ENCODE measurements at places on chromosomes 16 and 17.
A peak's percentile ranks its signal among the peaks of the same experiment; 100 is the strongest.

DNA sequence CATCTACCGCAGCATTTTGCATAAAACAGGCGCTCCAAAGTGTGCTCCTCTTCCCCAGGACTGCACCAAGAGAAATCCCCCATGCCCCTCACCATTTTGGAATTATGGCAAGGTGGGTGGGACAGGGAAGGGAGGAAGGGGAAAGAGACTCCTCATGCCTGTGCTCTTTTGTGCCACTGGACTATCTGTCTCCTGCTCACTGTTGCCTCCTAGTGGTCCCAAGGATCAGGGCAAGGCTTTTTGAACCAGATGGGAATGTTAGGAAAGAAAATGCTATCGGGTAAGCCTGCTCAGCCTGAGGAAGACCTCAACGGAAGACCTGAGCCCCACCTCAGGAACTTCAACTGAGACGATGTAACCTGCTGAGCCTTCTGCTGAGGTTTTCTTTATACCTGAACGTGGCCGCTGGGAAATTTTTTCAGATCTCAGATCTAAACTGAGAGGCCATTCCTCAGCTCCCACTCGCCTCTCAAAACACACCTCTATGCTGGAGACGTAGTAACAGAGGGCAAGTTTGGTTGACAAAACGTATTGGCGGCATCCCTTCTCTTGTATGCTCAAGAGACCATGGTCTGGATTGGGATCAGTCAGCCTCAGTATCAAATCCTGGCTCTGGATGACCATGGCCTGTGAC is 58.3 kb downstream of the SPACA3 start:
- DNase-seq, result no peak

DNA sequence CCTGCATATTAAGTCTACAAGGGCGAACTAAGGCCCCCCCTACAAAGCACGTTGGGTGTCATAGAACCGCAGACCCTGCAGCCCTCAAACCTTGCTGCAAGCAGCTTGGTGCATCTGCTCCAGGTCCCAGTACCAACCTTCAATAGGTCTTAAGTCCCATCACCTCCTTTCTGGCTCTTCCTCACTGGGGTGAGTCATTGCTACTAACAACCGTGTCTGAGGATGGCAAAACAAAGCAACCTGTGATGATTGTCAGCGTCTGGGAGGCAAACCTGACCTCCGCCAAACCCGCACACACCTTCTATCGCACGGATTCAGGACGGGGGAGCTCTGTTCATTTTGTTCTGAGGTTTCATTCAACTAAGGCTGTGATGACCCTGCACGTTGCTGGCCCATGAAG is 138.9 kb downstream of the SLC39A11 start:
- no peak for DNase-seq

DNA sequence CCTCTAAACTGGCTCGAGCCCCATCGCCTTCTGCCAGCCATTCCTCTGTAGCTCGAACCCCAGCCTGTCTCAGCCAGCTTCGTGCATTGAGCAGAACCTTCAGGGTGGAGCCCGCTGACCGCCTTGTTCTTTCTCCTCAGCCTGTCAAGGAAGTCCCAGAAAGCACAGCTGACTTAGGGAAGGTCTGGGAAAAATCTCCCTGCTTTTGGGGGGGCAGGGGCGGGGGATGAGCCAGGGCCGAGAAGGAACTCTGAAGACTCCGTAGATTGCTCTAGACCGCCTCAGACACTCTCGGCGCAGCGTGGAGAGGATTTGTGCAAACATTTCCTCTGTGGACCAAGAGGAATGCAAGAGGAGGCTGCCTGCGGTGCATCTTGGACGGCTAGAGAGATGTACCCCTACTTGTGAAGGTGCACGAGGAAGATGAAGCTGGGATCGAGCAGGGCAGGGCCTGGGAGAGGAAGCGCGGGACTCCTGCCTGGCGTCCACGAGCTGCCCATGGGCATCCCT is at the start of gene GLP2R:
TSS of gene GLP2R (plus strand) at position 284 of the 510 bp plus-strand sequence. CDS start at position 424, 140 bp downstream.
- no peak for DNase-seq

DNA sequence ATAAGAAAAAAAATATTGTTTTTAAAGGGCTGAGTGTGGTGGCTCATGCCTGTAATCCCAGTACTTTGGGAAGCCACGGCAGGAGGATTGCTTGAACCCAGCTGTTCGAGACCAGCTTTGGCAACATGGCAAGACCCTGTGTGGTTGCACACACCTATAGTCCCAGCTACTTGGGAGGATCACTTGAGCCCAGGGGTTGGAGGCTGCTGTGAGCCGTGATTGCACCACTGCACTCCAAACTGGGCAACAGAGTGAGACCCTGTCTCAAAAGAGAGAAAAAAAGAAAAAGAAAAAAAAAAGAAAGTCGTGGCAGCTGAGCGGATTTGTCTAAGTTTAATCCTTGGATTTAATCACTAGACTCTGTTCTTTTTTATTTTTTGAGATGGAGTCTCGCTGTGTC is 6.3 kb upstream of the FCSK start:
- no peak for DNase-seq

GRCh38 chr17:43671031-43671692 is 9.4 kb upstream of the MEOX1 start:
- no peak for DNase-seq

- DNase-seq, result no peak
These were observed 54.3 kb downstream of the KPNA2 start for GRCh38 chr17:68089881-68090280.

GRCh38 chr17:40447806-40448205 is 4.6 kb downstream of the IGFBP4 start:
- DNase-seq, result no peak

- no peak for DNase-seq
These were observed 44.7 kb downstream of the REXO5 start for GRCh38 chr16:20850981-20851380.

- no peak for DNase-seq
These were observed 23.7 kb downstream of the HELZ start for GRCh38 chr17:67221062-67221998.

DNA sequence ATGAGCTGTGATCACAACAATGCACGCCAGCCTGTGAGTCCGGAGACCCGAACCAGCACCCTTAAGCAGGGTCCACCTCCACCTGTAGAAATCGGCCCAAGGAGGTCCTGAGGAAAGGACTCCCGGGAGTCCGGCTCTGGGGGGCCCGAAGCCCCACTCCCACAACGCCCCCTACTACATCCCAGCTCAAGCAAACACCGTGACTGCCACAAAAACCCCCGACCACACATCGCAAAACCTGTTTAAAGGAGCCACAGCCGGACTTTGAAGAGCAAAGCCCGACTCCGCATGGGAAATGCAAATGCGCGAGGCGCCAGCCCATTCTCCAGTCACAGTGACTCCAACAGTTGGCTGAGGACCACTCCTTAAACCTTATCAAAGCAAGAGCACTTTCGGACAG is 682.4 kb downstream of the KCNJ18 start:
- no peak for DNase-seq

DNA sequence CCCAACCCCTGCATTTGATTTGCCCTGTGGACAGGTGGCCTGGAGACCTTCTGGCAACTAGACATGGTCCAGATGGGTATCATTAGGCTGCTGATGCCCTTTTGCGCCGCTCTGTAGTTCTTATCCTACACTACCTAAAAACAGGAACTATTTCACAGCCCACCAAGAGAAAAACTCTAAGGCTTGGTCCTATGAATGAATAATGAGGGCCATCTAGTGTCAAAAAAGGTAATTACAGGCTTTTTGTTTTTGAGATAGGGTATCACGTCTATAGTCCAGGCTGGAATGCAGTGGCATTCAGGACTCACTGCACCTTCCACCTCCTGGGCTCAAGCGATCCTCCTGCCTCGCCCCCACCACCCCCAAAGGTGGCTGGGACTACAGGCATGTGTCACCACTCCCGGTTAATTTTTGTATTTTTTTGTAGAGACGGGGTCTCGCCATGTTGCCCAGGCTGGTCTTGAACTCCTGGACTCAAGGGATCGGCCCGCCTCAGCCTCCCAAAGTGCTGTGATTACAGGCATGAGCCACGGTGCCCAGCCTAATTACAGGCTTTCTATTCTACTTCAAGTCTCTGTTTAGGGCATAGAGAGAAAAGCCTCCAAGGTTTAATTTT is 20.9 kb downstream of the COIL start:
- DNase-seq, result no peak

DNA sequence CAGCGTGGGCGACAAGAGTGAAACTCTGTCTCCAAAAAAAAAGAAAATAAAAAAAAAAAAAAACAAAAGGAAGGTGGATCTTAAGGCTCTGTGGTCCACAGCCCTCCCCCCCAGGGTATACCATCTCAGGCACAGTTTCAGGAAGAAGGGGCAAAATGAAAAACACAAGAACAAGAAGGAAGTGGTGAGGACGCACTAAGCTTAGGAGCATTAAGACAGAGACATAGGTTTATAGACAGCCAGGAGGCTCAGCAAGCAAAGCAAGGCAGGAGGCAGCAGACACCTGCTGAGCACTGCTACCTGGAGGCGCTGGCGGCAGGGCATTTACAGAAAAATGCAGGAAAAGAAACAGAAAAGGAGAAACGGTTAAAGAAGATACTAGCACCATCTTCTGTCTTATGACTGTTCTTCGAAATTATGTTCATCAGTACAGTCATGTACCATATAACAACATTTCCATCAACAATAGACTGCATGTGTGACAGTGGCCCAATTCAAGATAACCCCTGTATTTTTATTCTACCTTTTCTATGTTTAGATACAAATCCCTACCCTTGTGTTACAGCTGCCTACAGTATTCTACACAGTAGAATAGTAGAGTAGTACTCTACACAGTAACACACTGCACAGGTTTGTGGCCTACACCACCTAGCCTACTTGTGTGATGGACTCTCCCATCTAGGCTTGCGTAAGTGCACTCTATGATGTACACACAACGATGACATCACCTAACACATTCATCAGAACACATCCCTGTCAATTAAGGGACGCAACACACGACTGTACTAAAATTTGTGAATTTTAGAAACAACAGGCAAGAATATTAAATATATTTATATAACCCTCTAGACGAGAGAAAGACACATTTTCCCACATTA is 62.5 kb downstream of the XPO6 start:
- no peak for DNase-seq

GRCh38 chr17:30524847-30525246 is 47.6 kb downstream of the GOSR1 start:
- peak; percentile 36 for DNase-seq

GRCh38 chr17:40328386-40328766 is 19.4 kb downstream of the RARA start:
- no peak for DNase-seq

GRCh38 chr17:52420555-52421078 is 262.1 kb upstream of the CA10 start:
- DNase-seq, result no peak

DNA sequence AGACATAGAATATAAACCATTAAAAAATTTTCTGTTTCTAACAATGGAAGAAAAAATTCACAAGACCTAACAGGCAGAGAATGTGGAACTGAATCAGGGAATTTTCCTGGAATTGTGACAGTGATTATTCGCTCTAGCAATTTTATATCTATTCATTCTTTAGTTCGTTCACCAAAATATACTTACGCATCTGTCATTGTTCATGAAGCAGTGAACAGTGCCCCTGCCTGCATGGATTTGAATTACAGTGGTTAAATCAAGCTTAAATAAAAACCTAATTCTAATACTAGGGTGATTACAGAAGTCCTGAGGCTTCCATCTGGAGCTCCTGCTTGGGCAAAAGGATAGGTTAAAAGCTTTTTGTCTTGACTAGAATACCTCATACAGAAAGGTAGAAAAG is 48.6 kb downstream of the ABCA8 start:
- DNase-seq, result no peak

- peak; percentile 89 for DNase-seq
These were observed 77.0 kb upstream of the TNRC6C start for GRCh38 chr17:77881545-77881944.

Measured in left hindlimb (tissue), 1 donor.